Cardiac fibroblast (primary cell): ENCODE measurements at places on chromosomes 11 and 22.

DNA sequence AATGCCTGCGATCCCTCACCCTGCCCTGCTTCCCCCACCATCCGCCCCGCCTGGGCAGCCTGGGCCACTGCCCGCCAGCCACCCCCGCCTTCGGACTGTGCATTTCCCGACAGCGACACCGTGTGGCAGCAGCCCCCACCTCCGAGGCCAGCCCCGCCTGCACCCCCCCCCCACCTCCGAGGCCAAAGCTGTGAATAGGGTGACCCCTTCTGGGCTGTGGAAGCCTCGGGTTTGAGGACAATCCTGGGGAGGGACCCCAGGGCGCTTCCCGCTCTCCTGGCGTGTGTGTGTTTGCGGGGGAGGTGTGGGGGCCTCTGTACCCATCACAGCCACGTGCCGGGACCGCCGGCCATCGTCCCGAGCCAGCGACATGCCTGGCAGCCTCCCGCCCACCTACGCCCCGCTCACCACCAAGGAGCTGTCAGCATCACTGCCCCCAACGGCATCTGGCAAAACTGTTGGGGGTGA is 33.8 kb upstream of the PPARA start:
- DNase-seq = peak; percentile 91

DNA sequence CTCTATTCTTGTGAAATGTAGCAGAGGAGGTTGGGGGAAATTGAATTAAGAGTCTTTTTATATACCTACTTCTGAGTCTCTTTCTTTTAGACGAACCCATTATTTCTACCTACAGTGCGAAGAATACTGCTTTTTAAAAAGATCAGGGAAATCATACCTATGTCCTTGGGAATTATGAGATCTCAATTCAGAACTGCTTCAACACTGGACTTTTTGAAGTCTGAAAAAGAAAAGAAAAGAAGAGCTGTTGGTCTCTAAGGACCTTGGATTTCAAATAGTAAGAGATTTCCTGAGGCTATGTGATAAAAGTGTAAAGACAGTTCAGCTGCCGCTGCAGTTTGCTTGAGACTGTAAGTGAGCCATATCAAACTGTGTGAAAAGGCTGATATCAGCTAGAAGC is 3.7 kb upstream of the OR5B21 start:
- no peak for DNase-seq

DNA sequence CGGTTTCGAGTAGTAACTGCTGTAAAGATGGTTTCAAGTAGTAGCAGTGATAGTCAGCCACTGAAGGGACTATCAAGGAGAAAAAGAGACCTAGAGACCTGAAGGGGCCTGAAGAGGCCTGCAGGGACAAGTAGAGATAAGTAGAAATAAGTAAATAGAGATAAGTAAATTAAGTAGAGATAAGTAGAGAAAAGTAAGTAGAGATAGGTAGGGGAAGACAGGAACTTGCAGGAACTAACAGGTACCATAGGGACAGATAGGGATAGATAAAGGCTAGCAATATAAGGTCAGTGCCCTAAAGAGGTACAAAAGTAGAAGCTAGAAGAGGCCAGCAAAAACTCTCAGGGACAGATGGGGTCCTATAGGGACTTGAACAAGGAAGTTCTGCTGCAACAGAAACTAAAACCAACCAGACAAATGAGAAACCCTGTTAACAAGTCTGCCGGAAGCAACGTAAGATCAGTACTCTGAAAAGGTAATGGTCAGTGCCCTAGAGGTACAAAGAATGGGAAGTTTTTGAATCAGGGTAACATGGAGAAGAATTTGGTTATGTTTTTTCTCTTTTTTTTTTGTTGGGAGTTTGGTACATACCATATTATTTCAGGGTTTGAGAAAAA is 9.6 kb upstream of the SC5D start:
- DNase-seq = no peak

GRCh38 chr11:108253176-108253575 is 30.3 kb downstream of the ATM start:
- DNase-seq = no peak

GRCh38 chr22:22091400-22091878 is 108.9 kb upstream of the TOP3B start:
- no peak for DNase-seq

- DNase-seq = no peak
These were observed 34.7 kb downstream of the RTN3 start for GRCh38 chr11:63716046-63716445.

DNA sequence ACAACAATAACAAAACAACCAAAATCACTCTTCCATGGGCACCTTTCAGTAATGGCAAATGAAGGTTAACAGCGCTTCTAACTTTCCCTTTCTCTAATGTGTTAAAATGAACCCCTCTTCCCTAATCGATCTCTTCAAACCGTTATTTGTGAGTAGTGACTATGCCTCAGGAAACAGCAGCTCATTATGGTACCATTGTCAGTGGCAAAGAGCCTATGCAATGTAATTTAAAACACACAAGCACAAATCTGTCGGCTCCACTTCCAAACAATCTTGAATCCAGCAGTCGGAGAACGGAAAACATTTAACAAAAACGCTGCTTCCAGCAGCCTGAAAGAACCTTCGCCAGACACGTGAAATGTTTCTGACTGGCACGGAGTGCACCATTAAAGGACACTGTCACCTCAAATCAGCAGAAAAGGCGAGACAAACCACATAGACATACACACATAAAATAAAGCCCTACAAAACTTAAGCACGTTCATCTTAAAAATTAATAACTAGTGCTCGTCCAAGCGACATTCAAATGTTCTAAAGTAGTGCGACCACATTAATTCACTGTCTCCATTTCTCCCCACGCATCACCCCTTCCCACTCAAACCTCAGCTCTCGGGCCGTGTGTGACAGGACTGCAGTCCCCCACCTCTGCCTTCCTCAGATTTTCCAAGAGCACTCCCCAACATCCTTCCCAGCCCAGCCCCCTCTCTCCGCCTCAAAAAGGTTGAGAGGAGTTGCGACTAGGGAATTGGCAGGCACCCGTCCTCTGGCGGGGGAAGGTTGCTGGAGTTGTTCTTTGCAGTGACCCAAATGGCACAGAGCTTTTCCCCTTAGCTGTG is 748 bp downstream of the RAB30 start:
- DNase-seq = peak; percentile 33

DNA sequence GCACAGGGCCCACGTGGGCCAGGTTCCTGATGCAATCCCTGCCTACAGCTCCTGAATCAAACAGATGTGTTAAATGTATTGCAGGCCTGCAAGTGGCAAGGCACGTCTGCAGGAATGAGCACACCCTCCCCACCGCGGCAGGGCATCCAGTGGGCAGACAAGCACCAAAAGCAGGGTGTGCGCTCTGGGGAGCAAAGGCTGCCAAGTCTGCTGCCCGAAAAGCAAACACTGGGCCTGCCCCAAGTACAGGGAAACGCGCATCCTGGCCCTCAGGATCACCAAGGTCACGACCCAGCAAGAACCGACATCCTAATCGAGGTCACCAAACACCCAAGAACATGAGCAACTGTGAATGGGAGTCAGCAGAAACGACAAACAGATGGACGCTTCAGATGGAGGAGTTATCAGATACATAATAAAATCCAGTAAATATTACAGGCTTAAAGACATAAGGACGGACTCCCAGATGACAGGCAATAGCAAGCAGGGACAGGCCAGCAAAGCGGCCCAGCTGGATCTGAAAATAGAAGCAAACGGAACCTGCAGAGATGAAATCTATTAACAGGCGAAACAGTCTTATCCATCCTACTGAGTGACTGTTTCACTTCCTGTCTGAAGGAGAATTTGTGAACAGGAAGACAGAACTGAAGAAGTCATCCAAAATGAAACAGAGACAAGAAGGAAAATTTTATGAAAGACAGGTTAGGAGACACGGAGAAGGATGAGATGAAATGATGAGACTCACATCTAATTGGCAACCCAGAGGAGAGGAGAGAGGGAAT is 26.7 kb downstream of the CARS1 start:
- no peak for DNase-seq

DNA sequence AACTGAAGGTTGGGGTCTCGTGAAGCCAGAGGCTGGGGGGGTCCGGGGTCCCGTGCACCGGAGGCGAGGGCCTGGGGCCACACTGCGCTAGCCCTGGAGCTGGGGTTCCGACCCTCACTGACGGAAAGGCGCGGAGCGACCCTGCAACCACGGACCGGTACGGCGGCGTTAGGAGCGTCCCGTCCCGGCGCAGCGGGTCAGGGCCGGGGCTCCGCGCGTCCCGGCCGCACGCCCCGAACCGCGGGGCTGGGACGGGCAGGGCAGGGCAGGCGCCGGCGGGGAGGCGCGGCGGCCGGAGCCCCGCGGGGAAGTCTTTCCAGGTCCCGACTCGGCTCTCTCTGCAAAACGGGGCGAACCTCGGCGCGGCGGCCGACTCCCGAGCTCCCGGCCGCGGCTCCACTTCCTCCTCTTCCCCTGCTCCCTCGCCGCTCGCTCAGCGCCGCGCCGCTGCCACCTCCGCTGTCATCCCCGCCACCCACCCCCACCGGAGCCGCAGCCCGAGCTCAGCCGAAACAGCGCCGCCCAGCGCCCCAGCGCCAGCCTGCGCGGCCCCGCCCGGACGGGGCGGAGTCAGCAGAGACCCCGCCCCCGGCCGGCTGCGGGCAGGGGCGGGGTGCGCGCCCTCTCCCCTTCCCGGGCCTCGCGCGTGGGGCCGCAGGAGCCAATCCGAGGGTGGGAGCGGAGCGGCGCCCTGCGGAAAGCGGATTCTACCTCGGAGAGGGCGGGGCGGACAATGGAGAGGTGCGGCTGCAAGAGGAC is at the start of gene GDPD5:
Gene GDPD5 (minus strand): TSS at position 509 of the 759 bp plus-strand sequence. CDS start 48,206 bp downstream, outside the sequence.
- DNase-seq = peak; percentile 84

GRCh38 chr11:12159351-12160099 is 49.1 kb downstream of the MICAL2 start:
- DNase-seq = peak; percentile 87

GRCh38 chr11:20364341-20364792 is 853 bp downstream of the HTATIP2 start:
- DNase-seq = peak; percentile 10

GRCh38 chr11:132644520-132645239 is 887.6 kb downstream of the OPCML start:
- DNase-seq = no peak

GRCh38 chr11:120153221-120153620 is 15.3 kb upstream of the TRIM29 start:
- no peak for DNase-seq

DNA sequence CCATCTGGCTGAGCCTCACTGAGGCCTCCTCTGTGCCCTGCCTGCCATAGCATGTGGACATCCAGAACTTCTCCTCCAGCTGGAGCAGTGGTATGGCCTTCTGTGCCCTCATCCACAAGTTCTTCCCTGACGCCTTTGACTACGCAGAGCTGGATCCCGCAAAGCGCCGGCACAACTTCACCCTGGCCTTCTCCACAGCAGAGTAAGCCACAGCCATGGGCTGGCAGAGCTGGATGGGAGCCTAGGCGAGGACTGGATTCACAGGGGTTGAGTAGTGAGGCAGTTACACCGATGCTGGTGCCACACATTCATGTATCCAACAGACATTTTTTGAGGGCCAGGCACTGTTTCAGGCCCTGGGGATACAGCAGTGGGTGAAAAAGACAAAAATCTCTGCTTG is 9.1 kb downstream of the SMTNL1 start:
- no peak for DNase-seq

DNA sequence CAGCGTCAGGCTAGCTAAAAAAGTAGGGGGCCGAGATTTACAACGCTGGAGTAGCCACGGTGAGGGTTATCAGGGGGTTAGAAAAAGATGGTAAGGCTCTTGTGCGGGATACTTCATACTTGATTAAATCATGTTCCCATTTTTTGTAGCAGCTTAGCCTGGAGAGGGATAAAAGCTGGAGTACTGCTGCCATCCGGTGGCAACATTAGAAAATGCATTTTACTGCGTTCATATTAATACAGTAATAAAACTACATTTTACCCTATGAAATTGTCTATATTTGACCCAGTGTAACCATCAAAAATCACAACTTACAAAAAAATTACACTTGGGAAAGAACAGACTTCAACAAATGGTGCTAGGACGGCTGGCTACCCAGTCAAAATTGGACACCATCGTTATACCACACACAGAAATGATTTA is 17.3 kb downstream of the RPUSD4 start:
- DNase-seq = peak; percentile 65

- no peak for DNase-seq
These were observed 35.8 kb downstream of the GRAMD4 start for GRCh38 chr22:46655861-46656608.

- DNase-seq = no peak
These were observed 29.0 kb downstream of the PGR start for GRCh38 chr11:101100601-101101000.
